HAP-1 (cell line): ENCODE measurements at places on chromosomes 16 and 17.

- DNase-seq, result no peak
Observed at GRCh38 chr16:49651996-49652395, 203.9 kb downstream of the ZNF423 start.

GRCh38 chr16:75064403-75065148 lies 52.0 kb downstream of the LDHD start:
- DNase-seq, result peak; percentile 63

DNA sequence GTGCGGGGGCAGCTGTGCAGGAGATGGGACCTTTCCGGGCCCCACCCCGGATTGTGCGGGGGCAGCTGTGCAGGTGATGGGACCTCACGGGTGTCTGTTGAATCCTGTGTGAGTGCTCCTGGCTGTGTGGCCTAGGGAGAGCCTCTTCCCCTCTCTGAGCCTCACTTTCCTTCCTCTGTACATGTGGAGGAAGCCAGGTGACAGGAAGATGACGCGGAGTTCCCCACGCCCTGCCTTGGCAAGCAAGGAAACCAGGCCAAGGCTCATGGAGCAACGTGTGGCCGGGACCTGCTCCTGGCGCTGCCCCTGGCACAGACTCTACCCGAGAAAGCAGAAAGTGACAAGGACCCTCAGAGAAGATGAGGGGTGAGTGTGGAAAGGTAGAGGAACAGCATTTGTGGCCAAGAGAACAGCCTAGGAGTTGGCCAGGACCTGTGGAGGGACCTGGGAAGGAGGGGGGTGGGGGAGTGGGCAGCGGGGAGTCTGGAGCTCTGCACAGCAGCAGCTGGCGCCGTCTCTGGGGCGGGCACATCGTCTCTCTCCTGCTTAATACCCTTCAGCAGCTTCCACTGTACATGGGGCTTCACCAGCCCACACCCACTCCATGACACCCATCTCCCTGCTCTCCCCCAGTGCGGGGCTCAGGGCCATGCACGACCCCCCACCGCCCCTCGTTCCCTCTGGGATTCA lies 38.4 kb upstream of the PABPN1L start:
- no peak for DNase-seq

DNA sequence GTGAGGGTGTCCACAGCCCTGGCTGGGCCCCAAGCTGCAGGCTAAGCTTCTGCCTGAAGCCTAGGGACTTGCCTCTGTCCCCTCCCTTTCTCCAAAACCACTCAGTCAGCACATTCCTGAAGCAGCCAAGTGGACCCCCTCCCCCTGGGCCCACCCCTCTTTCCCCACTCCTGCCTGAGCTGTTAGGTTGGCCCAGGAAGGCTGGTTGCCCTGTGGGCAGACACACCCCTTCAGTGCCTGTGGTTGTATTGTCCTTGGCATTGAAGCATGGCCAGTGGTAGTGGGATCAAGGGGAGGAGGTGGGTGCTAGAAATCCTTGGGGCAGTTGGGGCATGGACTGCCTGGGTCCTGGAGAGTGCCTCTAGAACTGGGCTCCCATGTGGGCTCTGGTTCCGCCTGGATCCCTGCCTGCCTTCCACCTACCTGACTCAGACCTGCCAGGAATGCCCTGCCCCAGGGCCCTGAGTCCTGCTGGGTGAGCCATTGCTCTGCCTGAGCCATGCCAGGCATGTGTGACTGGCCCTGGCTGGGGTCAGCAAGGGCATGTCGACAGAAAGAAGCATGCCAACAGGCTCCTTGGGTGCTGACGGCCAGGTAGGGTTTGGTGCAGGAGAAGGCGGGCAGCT lies 2.1 kb downstream of the TRAF4 start:
- no peak for DNase-seq

- DNase-seq, result peak; percentile 64
Observed at GRCh38 chr17:550463-551180, 164.0 kb downstream of the VPS53 start.

DNA sequence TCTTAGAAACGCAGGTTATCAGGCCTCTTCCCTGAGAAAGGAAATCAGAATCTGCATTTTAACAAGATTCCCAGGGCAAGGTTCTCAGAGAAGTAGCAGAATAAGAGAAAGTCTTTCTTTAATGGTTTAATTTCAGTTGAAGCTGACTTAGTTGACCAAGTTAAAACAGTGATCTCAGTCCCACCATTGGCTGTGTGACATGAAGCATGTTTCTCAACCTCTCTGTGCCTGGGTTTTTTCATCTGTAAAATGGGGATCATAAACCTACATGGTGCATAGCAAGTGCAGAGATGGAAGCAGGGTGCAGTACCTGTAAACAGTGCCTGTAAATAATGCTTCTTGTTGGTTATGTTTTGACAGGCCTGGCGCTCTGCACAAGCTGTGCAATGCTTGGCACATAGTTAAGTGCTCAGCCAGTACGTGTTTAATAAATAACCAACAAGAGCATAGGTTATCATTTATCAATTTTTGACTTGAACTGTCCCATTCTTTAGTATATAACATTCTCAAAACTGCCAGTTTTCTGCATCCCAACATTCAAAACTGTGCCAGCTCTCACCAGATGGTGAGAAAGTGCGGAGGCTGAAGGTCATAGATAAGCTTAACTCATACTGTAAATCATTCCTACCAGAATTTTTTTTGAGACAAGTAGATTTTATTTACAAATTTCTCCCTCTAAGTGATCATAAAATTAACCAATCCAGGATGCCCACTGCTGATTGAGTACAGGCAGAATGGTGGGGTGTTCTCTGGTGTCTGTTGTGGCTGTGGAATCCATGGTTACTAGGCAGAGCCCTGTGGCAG lies 6.9 kb downstream of the C17orf67 start:
- no peak for DNase-seq

DNA sequence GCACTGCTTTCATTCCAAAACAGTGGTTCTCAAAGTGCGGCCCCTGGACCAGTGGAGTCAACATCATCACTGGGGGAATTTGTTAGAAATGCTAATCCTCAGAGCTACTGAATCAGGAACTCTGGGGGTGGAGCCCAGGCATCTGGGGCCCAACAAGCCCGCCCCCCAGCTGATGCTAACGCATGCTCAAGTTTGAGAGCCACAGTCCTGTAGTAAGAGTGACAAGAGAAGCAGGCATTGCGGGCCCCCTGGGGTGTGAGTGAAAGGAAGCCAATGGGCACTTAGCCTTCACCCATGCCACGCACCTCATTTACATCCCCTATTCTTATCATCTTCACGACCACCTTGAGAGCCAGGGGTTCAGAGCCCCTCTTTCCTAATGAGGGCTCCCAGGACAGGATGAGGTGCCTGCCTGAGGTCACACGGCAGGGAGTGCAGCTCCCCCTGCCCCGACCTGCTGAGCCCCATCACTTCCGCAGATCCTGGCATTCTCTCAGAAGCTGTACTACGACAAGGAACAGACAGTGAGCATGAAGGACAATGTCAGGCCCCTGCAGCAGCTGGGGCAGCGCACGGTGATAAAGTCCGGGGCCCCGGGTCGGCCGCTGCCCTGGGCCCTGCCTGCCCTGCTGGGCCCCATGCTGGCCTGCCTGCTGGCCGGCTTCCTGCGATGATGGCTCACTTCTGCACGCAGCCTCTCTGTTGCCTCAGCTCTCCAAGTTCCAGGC lies 9.1 kb downstream of the CA4 start:
- DNase-seq, result no peak

DNA sequence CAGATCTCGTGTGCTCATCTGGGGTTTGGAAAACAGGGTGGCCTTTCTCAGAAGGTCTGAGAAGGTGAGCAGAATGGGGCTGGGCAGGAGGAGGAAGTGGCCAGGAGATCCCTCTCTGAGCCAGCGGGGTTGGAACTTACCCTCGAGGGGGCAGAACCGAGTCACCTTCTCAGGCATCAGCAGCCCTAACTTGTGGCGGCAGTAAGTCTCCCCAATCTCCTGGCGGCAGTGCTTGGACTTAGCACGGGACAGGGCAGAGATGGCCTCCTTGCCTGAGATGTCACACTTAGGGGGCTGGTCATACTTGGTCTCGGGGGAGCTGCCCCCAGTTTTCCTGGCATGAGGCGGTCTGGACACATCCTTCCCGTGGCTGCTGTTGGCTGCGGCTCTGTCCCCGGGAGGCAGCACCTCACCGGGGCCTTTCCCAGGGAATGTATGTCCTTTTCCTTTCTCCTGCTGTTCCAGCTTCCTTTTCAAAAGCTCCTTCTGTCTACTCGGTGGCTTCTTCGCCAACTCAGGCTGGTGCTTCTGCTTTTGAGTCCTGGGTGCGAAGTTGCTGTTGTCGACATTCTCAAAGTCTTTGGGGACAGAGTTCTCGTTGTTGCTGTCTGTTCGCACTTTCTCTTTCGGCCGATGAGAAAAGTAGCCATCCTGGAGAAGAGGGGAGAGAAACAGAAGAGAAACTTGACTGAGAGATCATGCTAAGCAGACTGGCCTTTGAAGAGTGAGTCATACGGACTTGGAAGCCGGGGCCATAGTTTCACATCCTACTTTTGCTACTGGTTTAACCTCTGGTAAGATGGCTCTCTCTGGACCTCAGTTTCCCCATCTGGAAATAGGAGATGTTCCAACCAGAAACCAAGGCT lies 211.7 kb downstream of the XYLT1 start:
- DNase-seq, result no peak

DNA sequence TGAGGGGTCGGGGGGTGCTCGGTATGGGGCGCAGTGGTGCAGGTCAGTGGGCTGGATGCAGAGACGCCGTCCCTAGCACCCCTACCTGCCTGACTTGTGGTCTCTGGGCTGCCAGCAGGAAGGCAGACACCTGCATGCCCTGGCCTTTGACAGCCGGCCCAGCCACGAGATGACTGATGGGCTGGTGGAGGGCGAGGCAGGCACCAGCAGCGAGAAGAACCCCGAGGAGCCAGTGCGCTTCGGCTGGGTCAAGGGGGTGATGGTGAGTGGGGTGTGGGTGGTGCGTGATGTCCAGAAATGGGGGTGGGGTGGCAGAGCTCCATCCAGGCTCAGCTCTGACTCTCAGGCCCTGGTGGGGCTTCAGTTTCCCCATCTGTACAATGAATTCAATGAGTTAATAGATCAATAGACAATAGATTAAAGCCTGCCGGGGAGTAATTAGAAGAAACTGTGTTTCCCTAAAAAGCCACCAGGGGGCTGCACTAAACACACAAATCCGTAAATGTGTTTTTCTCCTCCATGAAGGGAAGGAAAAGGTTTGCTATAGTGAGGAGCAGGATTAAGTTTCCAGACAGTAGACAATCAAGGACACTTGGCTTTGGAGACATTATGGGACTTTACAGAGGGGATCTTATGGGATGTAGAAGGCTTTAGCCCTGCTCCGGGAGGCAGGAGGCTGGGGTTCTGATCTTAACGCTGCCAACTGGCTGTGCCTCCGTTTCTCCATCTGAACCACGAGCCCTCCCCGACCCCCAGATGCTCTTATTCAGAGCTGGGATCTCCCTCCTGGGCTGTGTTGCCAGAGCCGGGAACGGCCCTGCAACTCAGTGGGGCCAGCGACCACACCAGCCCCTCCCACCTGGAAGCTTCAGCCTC lies 2.2 kb downstream of the SLC12A3 start:
- DNase-seq, result peak; percentile 87

- DNase-seq, result peak; percentile 88
Observed at GRCh38 chr17:29929533-29930408, at the start of gene SSH2. Gene SSH2, minus strand, starts transcription at chr17:29930228. Its CDS starts 228 bp downstream, at chr17:29930000.

DNA sequence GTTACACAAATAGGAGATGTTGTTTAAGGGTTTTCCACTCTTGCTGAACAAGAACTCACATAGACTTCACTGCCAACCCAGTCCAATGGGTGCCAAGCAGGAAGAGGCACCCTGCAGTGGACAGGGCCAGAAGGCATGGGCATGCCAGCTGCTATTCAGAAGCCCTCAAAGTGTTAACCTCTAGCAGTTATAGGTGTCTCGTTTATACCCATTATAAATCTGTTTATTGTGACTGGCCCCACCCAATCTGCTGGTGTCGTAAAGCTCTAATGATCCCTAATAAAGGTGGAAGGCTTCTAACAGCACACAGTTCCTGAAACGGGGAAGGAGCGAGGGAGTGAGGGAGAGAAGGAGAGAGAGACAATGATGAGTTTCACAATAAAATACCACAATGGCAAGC lies 23.9 kb downstream of the HNF1B start:
- no peak for DNase-seq

DNA sequence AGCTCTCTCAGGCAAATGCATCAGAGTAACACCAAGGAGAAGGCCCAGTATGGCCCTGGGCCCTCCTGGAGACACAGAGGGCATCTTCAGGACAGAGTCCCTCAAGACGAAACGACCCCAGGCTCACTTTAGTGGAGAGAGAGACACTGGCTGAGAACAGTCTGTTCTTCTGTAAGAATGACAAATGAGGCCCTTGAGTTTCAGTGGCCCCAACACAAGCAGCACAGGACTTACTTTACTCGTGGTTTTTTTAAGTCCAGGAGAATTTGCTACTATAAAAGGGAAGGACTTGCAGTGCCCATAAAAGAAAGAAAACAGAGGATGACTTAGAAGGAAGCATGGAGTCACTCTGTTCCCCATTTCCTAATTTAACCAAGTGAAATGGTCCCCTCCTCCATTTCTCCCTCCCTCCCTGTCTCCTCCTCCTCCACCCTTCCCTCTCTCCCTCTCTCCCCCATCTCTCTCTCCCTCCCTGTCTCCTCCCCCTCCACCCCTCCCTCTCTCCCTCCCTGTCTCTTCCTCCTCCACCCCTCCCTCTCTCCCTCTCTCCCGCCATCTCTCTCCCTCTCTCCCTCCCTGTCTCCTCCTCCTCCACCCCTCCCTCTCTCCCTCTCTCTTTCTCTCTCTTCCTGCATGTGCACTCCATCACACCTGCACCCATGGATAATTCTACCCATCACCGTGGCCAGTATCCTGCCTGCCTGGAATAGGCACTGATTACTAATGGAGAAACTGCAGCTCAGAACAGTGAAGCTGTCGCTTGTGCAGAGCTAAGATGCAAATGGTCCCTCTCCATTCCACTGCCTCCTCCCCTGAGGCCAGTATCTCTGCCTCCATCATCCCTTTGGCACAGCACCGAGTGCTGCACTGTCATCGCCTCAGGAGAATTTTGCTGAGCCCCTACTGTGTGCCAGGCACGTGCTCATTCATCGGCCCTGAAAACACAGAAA lies 47.3 kb upstream of the RBFOX3 start:
- DNase-seq, result no peak

- no peak for DNase-seq
Observed at GRCh38 chr17:58884161-58884560, 128.5 kb downstream of the PPM1E start.

DNA sequence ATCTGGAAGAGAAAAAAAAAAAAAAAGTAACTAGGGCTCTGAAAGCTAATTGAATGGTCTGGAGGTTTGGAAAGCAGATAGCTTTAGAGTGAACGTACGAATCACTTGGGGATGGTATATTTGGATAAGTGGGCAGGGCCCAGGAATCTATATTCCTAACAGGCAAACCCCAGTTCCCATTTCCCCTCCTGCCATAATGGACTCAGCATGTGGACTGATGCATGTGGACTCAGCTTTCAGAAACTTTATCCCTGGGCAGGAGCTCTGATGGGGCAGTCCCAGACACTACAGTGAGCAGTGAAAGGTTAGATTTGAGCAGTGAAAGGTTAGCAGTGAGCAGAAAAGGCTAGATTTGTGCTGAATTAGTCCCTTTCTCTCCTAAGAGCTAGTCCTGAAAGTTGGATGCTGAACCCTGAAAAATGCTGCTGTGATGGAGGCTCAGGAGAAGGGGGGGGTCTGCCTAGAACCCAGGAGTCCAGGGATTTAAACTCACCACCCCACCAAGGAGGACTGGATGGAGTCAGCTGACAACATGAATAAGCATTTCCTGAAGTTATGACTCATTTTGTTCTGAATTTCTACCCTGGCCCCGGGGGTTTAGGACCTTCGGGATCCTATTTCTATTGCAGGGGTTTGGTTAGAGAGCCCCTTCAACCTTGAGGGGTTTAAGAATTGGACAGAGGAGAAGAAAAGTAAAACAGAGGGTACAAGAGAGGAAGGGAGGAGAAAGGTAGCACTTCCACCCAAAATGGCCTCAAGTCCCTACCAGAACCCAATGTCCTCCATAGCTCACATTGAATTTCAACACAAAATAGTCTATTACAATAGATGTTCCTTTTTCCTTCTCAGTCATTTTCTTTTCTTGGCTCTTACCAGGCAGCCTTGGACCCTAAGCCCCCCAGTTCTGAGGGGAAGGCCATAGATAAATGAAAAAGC lies 10.3 kb upstream of the FZD2 start:
- no peak for DNase-seq
